Endodermal cell (in vitro differentiated cells): ENCODE measurements at places on chromosomes 7 and 10. TPM values are rescaled to one million over a fixed set of nuclear protein-coding genes. Genes with fewer than 3 reads are reported as not detected.

Gene PLCE1
- total RNA-seq: 13.0 and 13.1 TPM in 2 replicates

Gene SEMA3D
- total RNA-seq: 6.4 to 7.4 TPM (median 6.5 TPM) in 3 replicates

Gene ATG9B
- 1.2 to 21.4 TPM (median 2.0 TPM) in 3 replicates for total RNA-seq

- no peak for DNase-seq
Observed at GRCh38 chr7:13628239-13629001, 361.0 kb downstream of the ETV1 start.

DNA sequence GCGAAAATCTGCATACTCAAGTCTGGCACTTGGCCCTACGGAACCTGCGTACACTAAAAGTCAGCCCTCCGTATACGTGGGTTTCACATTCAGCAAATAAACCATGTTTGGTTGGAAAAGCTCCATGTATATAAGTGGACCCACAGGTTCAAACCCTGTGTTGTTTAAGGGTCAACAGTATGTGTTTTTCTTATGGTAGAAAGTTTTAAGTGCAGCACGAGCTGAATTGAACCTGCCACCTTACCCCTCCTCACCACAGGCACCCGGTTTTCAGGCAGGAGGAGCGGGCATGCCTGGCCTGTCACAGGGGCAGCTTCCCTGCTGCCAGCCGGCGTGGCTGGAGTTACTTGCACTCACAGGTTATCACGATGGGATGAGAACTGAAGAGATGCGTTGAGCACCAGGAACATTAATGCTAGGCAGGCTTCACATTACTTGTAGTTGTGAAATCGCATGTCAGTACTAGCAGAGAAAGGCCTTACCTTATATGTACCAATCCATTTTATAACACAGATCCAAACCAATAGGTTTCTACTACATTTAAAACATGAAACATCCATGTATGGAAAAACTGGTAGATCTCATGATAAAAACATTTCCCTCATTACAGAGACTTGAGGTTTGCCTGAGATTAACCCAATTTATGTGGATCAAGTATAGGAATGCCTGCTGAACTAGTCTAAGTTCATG is 12.9 kb downstream of the INSIG1 start:
- no peak for DNase-seq

DNA sequence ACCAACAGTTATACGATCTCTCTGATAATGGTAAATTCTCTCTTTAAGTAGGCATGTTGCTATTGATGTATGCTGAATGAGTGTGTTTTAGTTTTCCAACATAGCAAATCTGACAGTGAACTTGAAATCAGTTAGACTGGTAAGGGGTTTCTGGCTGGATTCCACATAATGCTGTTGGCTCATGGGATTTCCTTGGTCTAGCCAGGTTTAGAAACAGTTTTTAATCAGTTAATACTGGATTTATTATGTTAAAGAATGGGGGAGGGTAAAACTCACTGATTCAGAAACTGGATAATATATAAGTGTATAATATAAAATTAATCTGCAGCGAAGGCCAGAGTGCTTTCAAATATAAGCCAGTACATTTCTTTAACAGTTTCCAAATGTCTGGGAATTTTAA is 55.6 kb downstream of the PCDH15 start:
- DNase-seq: no peak

DNA sequence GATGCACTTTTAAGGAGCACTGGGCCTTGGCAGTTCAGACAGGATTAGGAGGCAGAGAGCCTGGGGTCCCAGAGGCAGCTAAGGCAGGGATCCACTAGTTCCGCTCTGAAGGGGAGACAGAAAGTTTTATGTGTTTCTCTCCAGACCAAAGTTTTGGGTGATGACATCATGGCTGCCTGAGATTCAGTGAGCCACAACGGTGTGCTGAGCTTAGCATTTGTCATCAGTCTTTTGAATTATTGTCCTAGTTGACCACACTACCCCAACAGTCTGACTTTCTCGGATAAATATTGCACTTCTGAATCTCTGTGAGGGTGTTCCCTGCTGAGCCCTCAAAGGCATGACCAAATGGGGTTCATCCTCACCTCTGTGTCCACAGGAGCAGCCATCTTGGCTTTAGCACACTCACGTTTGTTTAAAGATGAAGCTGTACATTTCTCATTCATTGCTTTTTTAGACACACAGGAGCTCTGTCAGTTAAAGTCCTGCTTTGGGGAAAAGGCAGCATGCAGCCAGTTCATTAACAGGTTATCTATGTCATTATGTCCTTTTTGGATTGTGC is 297.7 kb upstream of the LRGUK start:
- DNase-seq: no peak

- no peak for DNase-seq
Observed at GRCh38 chr10:69618746-69619145, 11.3 kb upstream of the FAM241B start.

- no peak for DNase-seq
Observed at GRCh38 chr7:134047675-134048074, 79.5 kb upstream of the LRGUK start.
